ENCODE measurements at places on chromosomes 11 and 22.

DNA sequence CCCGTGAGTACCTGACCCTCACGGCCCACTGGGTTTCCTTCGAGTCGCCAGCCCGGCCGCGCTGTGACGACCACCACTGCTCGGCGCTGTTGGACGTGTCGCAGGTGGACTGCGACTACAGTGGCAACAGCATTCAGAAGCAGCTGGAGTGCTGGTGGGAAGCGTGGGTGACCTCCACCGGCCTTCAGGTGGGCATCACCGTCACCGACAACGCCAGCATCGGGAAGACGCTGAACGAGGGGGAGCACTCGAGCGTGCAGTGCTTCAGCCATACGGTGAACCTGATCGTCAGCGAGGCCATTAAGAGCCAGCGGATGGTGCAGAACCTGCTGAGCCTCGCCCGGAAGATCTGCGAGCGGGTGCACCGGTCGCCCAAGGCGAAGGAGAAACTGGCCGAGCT, 32.2 kb downstream of the ZBED4 start:
- DNase-seq: no peak

DNA sequence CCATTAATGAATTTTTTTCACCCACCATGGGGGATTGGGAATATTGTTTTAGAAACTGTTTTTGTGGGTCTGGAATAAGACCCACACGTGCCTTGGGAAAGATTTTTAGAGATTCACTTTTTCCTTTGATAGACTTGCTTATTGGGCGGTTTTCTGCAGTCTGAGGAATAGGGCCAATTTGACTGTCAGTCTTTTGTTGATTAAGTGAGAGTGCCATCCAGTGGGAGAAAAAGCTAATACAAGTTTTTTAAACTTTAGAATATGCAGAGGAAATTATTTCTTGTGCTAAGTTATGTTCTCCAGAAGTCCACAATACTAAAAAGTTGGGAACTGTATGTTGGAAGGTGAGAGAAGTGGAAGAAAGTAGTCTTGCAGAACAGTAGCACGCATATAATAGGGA, 56.1 kb downstream of the PRMT3 start:
- DNase-seq: no peak

DNA sequence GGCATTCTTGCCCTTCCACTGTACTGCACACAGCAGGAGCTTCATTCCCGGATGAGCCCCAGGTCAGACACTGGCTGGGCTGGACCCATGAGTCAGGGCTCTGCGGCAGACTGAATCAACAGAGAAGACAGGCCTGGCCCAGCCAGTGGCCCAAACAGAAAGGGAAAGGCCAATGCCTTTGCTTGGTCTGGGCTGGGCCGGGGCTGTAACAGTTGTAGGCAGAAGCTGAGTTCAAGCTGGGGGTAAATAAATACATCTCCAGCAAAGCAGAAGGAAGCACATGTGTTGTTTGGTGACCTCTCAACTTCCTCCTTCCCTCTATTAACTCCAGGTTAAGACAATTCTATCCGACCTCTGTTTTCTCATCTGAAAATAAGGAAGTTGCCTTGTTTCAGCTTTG, 1.8 kb upstream of the SMIM35 start:
- no peak for DNase-seq

DNA sequence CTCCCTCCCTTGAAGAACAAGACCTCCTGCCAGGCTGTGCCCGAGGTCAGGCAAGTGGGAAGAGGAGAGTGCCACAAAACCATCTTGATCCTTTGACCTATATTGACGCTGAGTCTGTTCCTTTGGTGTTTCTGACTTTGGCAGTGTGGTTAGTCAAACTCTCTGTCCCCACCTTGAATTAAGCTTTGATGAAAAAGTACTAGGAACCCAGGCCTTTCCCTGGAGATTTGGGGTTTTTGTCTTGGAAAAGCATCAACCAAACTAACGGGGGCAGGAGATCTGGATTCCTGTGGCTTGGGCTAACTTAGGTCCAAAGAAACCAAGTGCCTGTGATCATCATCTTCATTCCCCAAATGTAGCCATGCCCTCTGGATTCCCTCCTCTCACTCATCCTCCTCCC, 40.4 kb downstream of the ARFGAP2 start:
- no peak for DNase-seq

DNA sequence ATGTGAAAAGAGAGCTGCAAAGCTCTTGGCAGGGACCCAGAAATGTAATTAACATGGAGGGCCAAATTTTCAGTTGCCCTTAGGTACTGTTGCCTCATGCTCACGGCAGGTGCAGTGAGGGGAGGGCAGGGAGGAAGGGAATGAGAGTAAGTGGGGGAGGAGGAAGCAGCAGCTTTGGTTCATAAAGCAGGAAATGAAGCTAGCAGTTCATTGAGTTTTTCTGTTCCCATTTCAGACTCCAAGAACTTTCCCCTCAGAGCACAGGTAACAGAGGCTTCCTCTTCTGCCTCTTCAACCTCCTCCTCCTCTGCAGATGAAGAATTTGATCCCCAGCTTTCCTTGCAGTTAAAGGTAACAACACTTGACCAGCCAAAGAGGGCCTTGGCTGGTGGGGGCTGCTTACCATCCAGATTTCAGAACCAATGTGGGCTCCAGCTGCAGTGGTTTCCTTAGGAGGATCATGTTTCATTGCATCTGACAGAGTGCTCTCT, 57.9 kb upstream of the PARVA start:
- DNase-seq: no peak

- no peak for DNase-seq
Measured at GRCh38 chr11:134244593-134244992, 8.6 kb downstream of the THYN1 start.

GRCh38 chr22:42340150-42340549, 69.7 kb upstream of the TCF20 start:
- DNase-seq: no peak

DNA sequence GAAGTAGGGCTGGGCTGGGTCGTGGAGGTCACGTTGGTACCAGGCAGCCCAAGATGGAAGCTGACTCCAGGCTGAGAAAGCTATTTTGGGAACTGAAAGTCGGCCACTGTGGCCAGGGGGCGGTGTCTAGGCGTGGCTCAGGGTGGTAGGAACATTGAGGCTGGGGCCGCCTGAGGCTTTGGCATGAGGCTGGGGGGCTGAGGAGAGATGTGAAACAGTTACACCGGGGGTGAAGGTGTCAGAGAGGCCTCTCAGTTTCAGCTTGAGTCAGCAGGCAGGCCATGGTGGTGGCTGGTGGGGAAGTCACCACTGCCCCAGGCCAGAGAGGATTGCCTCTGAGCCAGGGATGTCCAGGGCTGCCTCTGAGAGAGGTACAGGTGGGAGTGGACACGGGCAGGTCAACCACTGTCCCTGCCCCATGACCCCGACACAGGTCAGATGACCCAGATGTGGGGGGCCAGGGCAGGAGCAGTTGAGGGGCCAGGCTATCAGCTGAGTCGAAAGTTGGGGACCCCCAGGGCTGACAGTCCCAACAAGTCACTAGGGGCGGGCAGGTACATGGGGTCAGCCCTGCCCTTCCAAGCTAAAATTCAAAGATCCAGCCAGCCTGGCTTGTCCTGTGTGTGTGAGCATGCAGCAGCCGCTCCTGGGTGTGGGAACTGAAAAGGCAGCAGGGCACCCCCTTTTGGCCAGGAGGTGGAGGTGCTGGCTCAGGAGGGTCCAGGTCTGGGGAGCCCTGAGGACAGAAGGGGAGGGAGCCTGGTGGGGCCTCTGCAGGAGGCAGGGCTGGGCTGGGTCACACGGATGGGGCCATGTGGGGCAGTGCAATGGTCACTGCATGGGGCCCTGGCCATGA, 7.2 kb downstream of the KCNK7 start:
- no peak for DNase-seq

GRCh38 chr11:119625206-119625978, 103.6 kb downstream of the NECTIN1 start:
- DNase-seq: no peak

- DNase-seq: no peak
Measured at GRCh38 chr11:36974771-36975170, 376.7 kb upstream of the RAG2 start.

DNA sequence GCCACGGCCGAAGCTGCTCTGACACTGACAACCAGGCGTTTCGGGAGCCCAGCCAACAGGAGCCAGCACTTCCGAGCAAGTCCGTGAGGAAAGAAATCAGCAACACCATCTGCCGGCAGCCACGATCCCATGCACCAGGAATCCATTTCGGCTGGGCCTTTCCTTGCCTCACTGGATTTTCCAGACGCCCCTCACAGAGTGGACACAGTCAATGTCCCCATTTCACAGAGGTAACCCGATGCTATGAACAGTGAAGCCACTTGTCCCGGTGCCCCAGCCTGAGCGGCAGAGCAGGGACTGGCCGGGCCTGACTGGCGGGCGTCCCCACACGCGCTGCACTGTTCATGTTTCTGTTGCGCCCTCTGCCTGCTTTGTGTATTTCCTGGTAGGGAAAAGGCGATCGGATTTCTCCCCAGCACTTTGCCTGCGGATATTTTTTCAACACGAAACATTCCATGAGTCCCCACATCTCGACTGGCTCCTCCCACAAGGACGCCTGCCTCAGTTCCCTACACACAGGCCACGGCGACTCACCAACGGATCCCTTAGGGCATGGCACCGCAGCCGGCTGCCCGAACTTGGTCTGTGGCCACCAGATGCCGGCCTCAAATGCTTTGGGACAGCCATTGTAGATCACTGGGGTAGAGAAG, 55.3 kb downstream of the TRMU start:
- no peak for DNase-seq

DNA sequence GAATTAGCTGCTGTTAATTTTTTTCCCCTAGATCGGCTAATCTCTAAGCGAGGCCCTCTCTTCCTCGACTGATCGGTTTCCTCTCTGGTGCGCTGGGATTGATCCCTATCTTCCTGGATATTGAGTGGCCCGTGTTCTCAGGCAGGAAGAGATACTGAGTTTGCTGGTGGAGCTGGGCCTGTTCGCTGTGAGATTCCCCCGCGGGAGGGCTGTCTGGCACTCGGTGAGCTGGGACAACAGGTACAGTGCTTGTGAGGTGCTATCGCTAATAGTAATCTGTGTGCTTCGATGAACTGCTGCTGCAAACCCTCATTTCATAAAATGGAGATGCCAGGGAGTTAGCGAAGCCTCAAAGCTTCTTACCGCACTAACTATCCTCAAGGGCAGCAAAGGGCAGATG, 310.3 kb downstream of the NXPE2 start:
- no peak for DNase-seq
